Smooth muscle cell of the brain vasculature (primary cell): ENCODE measurements at places on chromosomes 13 and 19.
A peak's percentile ranks its signal among the peaks of the same experiment; 100 is the strongest.

DNA sequence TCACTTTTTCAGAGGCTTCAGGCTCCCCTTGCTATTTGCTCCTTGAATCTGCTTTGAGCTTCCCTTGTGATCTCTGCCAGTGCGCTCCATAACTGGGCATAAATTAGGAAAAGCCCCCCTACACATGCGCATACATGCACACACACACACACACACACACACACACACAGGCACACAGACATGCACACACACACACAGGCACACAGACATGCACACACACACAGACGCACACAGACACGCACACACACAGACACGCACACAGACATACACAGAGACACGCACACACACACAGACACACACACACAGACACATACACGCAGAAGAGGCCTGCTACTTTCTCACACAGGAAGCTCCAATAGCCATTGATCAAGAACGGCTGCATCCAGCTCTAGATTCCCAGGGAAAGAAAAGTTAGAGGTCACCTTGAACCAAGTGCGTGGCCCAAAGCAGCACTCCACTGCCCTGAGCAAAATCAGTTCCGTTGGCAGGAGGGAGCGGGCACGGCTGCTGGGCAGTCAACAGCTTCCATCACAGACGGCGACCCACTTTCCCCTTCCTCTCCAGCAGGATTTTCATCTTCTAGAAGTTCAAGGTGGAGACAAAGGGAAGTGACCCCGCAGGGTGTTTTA lies 145.6 kb downstream of the DPF1 start:
- DNase-seq: no peak

GRCh38 chr19:13024126-13024950 lies 29.1 kb downstream of the NFIX start:
- DNase-seq: no peak

DNA sequence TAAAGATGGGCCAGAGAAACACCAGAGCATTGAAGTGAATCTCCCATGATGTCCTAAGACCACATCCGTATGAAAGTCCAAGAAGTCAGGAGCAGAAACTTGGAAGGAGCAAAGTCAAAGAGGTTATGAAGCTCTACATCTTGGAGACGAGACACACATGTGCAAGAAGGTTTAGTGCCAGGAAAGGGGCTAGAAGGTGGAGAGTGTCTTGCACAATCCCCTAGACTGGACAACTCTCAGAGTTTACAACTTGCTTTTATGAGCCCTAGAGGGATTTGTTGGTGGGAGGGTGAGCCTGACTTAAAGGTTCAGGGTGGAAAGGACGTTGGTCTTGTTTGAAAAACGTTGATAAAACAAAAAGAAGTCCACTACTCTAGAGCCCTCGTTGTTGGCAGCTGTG lies 150.6 kb downstream of the GPC6 start:
- DNase-seq: no peak

GRCh38 chr13:29754473-29754806 lies 96.0 kb downstream of the UBL3 start:
- DNase-seq: no peak

GRCh38 chr13:111472083-111472482 lies 151.6 kb downstream of the TEX29 start:
- no peak for DNase-seq

GRCh38 chr13:46380242-46380641 lies 6.8 kb downstream of the RUBCNL start:
- no peak for DNase-seq

- no peak for DNase-seq
Observed at GRCh38 chr13:100738176-100738855, 63.7 kb upstream of the TMTC4 start.

- DNase-seq: no peak
Observed at GRCh38 chr13:73168953-73169401, 110.2 kb downstream of the KLF5 start.

GRCh38 chr13:101267656-101268055 lies 148.7 kb downstream of the NALCN start:
- DNase-seq: no peak

DNA sequence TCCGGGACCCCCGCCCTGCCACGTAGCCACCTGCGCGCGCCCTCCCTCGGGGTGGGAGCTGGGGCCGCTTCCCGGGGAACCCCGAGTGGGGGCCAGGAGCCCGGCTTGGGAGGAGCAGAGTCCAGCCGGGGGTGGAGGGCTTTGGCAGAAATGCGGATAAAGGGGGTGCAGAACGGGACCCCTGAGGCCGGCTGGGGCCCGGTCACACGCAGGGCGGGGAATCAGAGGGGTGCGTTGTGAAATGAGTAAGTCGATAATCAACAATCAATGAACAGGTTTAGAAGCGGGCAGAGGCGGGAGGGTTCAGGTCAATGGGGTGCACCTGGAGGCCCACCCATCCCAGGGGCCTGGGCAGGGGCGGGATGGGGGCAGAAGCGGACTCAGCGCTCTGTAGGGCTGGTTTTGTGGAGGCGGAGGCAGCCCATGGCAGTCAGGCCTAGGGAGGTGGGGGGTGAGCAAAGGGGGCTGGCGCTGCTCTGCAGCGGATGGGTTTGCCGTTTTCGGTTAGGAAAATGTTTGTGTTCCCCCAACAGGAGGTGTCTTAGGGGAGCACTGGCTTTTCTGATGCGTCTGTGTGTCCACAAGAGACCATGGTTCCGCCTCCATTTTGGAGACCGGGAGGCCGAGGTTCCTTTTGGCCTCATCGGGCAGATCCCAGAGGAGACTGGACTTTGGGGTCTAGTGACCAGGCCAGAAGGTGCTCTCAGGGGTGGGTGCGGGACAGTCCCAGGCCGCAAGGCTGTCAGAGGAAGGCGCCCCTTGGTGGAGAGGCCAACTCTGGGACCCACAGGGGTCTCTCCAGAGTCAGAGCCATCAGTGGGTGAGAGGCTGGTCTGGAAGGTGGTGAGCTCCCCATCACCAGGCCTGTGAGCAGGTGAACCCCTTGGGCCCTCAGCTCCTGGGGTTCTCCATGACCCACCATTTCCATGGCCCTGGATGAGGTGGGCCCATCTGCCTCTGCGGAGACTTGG lies 683 bp upstream of the DIRAS1 start:
- no peak for DNase-seq

GRCh38 chr19:56934438-56935090 lies 94.0 kb upstream of the PEG3 start:
- DNase-seq: no peak

- DNase-seq: no peak
Observed at GRCh38 chr13:91776611-91777193, 378.3 kb downstream of the GPC5 start.

- no peak for DNase-seq
Observed at GRCh38 chr19:3296446-3296845, 69.9 kb upstream of the NFIC start.

DNA sequence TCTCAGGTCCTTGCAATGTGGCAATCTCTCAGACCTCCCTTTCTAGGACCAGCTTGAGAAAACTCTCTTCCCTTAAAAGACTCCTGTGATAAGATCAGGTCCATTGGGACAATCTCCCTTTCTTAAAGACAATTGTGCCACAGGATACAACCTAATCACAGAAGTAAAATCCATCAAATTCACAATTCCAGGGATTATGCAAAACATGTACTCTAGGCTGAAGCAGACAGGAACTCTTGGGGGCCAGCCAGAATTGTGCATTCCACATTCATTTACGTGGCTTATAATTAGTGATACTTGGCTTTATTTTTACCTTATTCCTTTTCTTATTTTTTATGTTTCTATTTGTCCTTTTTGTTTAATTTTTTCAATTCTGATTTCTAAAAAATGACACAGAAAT lies 257.9 kb downstream of the KLF12 start:
- DNase-seq: no peak

DNA sequence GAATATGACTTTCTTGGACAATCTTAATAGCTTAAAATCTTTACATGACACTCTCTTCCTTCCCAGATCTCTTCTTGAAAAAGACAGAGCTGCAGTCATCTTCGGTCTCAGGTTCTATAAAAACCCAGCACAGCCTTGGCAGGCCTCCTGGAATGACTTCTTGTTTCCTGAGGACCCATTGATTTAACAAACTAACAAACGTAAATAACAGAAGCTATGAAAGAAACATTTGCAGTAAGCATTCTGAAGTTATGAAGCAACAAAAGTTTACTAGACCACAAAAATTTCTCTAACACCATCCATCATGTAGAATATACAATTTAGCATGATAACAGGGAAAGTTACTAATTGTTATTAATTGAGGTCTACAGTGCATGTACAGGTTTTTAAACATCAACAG lies 62.8 kb upstream of the STARD13 start:
- DNase-seq: no peak

DNA sequence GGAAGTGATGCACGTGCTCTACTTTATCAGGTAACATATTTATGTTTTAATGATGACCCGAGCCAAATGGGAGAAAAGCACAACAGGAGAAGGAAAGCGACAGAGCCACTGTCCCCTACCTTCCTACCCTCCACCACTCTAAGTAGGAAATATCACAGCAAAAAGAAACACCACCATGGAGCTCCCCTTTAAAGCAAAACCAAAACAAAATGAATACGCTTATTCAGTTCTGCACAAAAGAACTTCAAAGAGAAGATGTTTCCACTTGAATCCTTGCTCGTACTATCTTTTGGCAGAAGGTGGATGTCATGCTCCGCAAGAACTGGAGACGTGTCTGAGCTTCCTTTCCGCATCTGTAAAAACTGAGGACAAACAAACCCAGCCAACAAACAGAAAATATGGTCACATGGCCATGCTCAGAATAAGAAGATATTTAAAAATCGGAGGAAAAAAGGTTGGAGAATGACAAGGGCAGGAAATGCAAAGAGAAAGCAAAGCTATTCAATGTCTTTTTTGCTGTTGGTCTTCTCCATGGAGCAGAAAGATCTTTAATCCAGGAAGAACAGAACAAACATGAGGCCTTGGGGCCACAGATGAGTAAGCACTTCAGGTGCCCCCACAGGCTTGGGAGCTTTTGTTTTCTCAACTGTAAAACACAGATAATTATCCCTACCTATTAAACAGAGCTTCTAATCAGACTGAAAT lies 19.5 kb downstream of the N4BP2L1 start:
- DNase-seq: no peak

DNA sequence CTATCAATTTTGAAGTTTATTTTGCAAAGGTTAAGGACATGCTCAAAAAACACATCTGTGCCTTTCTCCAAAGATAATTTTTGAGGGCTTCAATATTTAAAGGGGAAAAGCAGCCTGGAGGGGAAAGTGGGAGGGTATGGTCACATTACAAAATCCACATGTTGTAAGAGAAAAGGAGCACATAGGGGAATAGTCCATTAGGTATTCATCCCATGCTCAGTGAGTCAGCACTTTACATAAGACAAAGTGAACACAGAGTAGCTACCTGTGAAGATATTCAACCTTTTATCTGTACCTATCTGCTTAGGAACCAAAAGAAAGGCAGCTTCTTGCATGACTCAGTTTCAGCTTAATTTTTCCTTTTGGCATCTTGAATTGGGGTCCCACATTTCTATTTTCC lies 932.0 kb downstream of the SLITRK6 start:
- DNase-seq: no peak

DNA sequence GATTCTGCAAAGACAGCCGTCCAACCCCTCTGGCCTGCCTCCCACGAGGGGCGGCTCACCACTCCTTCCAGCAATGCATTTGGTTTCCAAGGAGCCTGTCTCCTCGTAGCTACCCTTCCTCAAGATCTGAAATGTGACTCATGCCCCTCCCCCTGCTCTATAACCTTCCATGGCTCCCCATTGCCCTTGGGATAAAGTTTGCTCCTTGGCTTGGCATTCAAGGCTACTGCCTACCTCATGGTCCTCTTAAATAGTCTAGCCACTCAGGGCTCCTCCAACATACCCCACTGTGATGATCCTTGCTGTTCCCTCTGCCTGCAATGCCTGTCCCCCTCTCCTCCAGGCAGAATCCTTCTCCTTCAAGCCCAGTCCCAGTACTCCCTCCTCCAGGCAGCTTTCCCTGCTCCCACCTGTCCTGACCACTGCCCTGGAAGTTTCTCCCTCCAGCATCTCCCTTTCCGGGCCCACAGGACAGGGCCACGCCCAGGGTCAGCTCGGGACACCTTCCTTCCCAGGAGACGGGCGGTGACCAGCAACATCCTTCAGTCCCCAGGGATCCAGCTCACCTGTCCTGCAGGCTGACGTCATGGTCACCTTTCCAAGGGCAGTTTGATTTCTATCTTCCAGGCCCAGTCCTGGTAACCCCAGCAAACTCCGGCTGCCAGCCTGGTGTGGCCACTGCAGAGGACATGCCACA lies 19.2 kb upstream of the SEMA6B start:
- DNase-seq: no peak

DNA sequence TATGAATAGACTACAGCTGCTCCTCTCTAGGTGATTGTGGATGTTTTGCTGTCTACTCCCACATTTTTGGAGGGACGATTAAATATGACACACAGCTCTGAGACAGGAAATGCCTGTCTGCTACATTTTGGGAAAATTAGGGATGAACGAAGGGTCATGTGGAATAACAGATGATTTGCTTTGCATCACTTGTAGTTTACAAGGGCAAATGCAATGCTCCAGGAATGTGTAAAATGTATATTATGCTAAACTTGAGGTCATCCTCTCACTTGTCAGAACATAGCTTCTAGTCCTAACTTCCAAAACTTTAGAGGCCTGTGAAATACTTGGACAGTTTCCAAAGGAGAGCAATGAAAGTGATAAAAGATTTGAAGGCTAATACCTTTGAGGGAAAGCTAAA lies 284.2 kb upstream of the DACH1 start:
- no peak for DNase-seq

- DNase-seq: no peak
Observed at GRCh38 chr19:1162404-1163282, 11.4 kb downstream of the SBNO2 start.

DNA sequence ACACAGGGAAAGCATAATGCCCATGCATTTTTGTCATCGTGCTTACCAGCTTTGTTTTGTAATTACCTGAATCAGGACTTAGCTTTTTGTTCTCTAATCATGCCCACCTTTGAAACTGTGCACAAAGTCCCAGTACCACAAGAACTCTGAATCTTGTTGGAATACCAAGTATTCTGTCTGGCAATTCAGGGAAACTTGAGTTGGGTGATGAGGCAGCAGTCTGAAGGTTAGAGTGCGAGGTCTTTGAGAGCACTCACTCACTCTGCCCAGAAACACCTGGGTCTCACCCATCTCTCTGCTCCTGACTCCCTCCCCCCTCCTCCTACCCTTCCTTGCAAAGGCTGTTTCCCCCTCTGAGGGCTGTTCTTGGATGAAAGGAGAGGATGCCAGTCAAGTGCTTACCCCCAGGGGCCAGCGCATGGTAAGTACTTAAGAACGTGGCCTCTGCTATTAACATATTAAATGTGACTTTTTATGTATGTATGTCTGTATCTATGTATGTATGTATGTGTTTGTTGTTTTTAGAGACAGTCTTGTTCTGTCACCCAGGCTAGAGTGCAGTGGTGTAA lies 22.4 kb downstream of the SIPA1L3 start:
- no peak for DNase-seq

GRCh38 chr13:32538143-32538620 lies 413 bp downstream of the N4BP2L2 start:
- DNase-seq: peak; percentile 12

GRCh38 chr19:13086341-13086740 lies 16.3 kb downstream of the LYL1 start:
- no peak for DNase-seq
